ENCODE measurements at places on chromosomes 11 and 22.
A peak's percentile ranks its signal among the peaks of the same experiment; 100 is the strongest.

- DNase-seq = no peak
Observed at GRCh38 chr11:121449626-121450025, 2.5 kb upstream of the SORL1 start.

- peak; percentile 60 for DNase-seq
Observed at GRCh38 chr11:3049430-3050243, 7.6 kb downstream of the CARS1 start.

GRCh38 chr22:23010430-23010829 is 59.9 kb upstream of the GNAZ start:
- DNase-seq = no peak

DNA sequence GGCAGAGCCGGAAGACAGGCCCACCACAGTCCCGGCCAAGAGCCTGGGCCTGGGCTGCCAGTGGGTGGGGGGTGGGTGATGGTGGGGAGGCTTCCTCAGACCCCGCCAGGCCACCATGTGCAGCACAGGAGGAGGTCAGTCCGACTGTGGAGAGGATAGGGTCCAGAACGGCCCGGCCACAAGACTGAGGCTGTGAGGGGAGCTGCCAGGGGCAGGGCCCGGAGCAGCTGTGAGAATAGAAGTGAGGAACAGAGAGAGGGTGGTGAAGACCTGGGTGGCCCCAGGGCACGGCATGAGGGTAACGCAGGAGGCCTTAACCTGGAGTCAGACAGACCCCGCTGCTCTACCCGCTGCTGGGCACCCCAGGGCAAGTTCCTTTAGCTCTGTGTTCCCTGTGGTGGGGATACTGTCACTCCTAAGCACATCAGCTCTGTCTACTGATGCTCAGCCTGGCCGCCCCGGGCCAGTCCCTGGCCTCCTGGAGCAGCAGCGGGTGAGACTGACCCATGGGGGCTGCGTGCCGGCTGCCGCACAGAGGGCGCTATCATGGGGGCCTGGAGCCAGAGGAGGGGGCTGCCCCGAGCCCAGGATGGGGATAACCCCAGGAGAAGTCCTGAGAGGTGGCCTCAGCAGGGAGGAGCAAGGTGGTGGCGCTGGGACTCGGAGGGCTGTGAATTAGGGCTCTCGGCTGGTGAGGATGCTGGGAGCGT is 1.7 kb downstream of the FERMT3 start:
- no peak for DNase-seq

DNA sequence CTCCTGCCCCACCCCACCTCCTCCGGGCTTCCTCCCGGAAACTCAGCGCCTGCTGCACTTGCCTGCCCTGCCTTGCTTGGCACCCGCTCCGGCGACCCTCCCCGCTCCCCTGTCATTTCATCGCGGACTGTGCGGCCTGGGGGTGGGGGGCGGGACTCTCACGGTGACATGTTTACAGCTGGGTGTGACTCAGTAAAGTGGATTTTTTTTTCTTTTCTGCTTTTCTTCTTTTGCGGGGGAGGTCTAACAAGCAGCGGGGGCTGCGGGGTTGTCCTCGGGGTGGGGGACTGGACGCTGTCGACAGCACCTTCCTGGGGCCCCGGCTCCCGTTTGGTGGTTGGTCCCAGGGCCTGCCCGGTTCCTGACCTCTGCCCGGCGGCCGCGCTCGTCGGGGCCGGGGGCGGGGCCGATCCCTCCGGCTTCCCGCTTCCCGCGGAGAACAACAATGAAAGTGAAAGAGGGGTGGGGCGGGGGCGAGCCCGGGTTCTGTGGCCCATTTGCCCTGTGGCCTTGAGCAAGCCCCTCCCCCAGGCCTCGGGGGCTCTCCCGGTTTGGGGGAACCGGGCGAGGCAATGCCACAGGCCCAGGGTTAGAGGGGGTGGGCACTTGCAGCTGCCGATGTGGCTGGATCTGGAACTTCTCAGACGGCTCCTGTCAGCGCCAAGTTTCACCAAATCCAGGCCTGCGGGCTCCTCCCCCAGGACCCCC is 975 bp upstream of the MDK start:
- DNase-seq = peak; percentile 93

GRCh38 chr11:131807876-131808275 is 437.5 kb downstream of the NTM start:
- no peak for DNase-seq

- DNase-seq = no peak
Observed at GRCh38 chr11:18324381-18324780, 2.0 kb downstream of the GTF2H1 start.

DNA sequence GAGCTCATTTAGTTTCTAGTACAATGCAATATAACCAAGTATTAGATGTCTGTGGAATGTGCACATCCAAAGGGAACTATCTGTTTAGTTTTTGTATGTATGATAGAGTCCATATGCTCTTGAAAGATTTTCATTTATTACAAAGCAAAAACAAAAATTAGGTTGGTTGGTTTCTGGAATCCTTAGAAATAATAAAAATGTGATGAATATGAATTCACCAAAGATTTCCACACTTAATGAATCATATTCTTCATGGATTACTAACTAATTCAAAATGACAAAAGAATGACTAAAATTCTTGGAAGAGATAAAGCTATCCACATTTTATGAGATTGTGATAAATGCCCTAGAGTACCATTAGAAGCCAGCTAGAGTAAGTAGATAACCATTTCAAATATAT is 261.1 kb downstream of the SBF2 start:
- DNase-seq = no peak

DNA sequence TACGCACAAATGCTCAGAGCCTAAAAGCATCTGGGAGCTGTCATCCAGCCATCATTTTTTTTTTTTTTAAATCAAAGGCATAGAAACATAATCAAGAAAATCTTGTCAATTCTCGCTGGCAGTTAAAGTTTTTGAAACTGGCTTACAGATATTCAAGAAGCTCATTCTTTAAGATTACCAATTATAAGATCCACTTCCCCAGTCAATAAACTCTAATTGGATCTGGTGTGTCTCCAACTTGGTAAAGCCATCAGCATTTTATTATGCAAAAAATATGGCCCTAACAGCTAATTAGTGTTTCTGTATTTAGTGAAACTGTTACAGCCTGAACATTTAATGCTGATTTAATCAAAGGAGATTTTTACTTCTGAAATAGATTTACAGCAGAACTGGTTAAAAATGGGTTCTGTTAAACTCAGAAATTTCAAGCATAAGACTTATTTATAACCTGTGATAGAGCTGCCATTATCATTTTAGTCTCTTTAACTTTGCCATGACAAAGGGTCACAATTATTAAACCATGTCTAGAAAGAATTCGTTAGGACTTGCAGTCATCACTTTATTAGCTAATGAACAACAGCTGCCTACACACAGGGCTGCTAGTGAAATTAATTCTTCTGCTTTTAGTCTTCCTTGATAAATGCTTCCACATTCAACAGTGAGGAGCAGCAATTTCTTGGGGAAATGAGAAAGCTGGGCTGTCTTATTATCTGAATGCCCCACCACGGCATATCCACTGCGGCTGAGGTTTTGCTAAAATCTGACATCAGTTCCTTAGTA is 176.4 kb upstream of the PITPNB start:
- DNase-seq = no peak

GRCh38 chr11:24496386-24496735 is 492 bp upstream of the LUZP2 start:
- DNase-seq = no peak

DNA sequence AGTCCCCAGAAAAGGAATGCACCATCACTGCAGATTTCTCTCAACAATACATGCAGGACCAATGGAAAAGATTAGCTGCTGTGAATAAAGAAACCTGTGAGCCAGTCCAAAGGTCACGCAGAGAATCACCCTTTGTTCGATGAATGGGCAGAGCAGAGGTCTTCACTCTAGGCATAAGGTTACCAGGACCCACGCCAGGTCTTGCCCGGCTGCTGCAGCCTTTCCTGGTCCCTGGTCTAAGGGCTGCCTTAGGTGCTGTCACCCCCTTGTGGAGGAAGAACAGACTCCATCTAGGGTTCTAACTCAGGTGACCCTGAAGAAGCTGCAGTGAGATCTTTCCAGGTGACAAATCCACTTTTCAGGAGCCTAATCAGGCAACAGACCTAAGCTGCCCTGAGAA is 29.0 kb upstream of the NAP1L4 start:
- peak; percentile 44 for DNase-seq

DNA sequence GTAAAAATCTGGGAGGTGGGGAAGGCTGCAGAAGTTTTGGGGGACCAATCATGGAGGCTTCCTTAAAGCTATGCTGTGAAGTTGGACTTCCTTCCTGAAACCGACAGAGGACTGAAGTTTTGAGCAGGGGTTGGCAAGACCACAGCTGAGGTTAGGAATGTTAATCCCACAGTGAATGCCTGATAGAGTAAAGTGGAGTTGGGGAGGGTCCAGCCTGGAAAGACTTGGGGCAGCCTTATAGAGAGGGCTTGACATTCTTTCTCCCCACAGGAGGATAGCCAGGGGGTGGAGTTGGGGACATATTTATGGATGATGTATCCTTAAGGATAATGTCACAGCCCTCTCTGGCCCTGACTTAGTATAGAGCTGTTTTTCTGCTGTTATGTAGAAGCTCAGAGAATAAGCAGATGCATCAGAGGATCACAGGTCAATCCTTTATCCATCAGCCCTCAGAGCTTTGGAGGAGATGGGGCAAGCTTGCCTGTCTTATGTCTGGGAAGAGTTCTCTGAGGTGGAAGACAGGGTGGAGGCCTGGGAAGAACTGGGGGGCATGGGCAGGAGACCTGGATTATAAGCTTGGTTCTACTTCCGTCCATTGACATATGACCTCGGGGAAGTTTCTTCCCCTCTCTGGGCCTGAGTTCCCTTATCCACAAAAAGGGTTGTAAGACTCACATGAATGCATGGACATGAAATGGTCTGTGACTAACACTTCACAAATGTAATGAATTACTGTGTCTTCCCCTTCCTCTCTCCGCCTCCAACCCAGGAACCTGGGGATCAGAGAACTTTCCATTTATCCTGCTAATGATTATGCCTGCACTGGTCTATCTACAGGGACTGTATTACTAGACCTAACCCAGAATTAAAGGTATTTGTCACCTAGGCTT is 317.8 kb downstream of the MIAT start:
- DNase-seq = no peak
